ENCODE measurements at places on chromosomes 16 and 17.
A peak's percentile ranks its signal among the peaks of the same experiment; 100 is the strongest.

GRCh38 chr17:34826332-34826731 lies 134.9 kb downstream of the CCT6B start:
- no peaks in the 10 kb centered on the region for H3K36me3 ChIP-seq
- H3K4me3 ChIP-seq: no peak overlapping the region
- H3K4me1 ChIP-seq: no peaks in the 10 kb centered on the region
- no peaks in the 10 kb centered on the region for H3K27me3 ChIP-seq
- DNase-seq: no peak
- no peak overlapping the region for H3K27ac ChIP-seq

DNA sequence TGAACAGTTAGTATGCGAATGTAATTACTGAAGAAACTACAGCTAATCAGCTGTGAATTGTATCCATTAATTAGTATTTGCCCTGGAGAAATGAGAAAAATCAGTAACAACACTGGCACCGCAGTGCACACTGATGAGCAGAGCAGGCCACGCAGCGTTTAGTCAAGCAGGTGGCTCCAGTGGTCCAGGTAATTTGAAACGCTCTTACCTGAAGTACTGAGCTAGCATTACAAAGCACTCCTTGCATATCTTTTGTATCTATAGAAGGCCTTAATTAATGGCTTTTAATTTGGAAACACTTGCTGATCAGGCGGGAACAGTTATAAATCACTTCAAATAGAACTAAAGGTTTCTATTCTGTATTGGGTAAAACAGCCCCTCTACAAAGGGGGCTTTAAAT lies 76.4 kb downstream of the TOX3 start:
- no peaks in the 10 kb centered on the region for H3K27me3 ChIP-seq
- no peak overlapping the region for H3K27ac ChIP-seq
- DNase-seq: no peak
- no peaks in the 10 kb centered on the region for H3K36me3 ChIP-seq
- no peak overlapping the region for H3K4me3 ChIP-seq
- no peaks in the 10 kb centered on the region for H3K4me1 ChIP-seq

- H3K27ac ChIP-seq: no peak overlapping the region
- H3K4me3 ChIP-seq: no peak overlapping the region
- H3K4me1 ChIP-seq: peaks cover 29% of the 10 kb centered on the region
- H3K27me3 ChIP-seq: no peaks in the 10 kb centered on the region
- no peak for DNase-seq
- no peaks in the 10 kb centered on the region for H3K36me3 ChIP-seq
Observed at GRCh38 chr17:41510251-41511065, 5.0 kb upstream of the KRT13 start.

DNA sequence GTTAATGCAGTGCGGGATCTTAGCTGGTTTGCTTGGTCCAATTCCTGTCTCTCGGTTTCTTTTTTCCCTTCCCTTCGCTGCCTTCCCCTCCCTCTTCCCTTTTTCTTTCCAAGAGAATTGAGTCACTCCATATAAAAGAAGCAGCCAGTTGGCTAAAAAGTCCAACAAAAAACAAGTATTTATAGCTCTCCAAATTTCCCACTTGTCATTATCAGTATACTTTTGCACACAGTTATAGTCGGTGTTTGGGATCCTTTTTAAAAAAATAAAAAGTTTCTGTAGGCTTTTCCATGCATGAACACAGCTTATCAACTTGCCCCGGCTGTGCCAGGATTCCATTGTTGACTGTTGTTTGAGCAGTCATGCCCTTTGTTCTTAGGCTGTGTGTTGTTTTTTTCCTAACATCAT lies 24.9 kb downstream of the HMOX2 start:
- DNase-seq: no peak
- peaks cover 10% of the 10 kb centered on the region for H3K36me3 ChIP-seq
- no peaks in the 10 kb centered on the region for H3K27me3 ChIP-seq
- H3K27ac ChIP-seq: peak overlapping the region; percentile 86
- peak overlapping the region; percentile 50 for H3K4me3 ChIP-seq

- DNase-seq: no peak
- peaks cover 39% of the 10 kb centered on the region for H3K4me1 ChIP-seq
- H3K36me3 ChIP-seq: no peaks in the 10 kb centered on the region
- peak overlapping the region; percentile 52 for H3K27ac ChIP-seq
- no peaks in the 10 kb centered on the region for H3K27me3 ChIP-seq
Observed at GRCh38 chr16:53787423-53787822, 83.5 kb downstream of the FTO start.

- no peaks in the 10 kb centered on the region for H3K27me3 ChIP-seq
Observed at GRCh38 chr17:52465407-52465806, 306.9 kb upstream of the CA10 start.

GRCh38 chr17:39016193-39017153 lies 49.3 kb upstream of the FBXO47 start:
- H3K27ac ChIP-seq: no peak overlapping the region
- H3K4me1 ChIP-seq: peaks cover 7% of the 10 kb centered on the region
- no peaks in the 10 kb centered on the region for H3K27me3 ChIP-seq

- no peak for DNase-seq
- peak overlapping the region; percentile 94 for H3K4me3 ChIP-seq
- peaks cover 33% of the 10 kb centered on the region for H3K4me1 ChIP-seq
- peak overlapping the region; percentile 91 for H3K27ac ChIP-seq
Observed at GRCh38 chr17:76500074-76500746, 1.0 kb downstream of the RHBDF2 start.

DNA sequence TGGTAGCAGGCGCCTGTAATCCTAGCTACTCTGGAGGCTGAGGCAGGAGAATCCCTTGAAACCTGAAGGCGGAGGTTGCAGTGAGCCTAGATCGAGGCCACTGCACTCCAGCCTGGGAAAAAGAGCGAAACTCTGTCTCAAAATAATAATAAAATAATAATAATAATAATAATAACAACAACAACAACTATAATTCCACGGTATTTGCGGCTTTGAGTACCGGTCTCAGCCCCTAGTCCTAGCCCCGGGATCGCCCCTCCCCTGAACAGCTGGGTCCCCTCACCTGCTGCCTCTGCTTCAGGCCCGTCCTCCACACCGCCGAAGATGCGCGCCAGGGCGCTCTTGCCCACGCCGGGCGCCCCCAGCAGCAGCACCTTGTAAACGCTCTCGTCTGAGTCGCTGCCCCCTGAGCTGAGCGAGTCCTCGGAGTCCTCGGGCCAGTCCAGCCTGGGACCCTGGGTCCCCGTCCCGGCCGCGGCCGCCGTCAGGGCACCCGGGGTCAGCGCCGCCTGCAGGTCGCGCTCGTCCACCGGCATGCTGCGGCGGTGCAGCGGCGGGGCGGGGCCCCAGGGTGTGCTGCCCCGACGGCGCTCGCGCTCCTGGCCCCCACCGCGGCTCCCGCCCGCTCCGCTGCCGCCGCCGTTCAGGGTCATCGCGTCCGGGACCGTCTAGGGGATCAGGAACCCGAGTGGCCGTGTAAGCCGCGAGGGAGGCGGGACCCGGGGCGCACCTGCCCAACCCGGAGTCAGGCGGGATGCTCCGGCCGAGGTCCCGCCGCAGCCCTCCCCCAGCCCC lies 611 bp downstream of the RRAD start:
- no peak for DNase-seq
- H3K27ac ChIP-seq: no peak overlapping the region
- peaks cover 19% of the 10 kb centered on the region for H3K4me1 ChIP-seq
- peak overlapping the region; percentile 20 for H3K4me3 ChIP-seq

DNA sequence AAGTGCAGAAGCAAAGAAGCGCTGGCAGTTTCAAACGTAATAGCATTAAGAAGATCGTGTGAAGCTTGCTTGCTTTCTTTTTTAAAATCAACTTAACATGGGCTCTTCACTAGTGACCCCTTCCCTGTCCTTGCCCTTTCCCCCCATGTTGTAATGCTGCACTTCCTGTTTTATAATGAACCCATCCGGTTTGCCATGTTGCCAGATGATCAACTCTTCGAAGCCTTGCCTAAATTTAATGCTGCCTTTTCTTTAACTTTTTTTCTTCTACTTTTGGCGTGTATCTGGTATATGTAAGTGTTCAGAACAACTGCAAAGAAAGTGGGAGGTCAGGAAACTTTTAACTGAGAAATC lies 17.4 kb upstream of the RAB11FIP4 start:
- H3K36me3 ChIP-seq: peaks cover 8% of the 10 kb centered on the region
- H3K27me3 ChIP-seq: no peaks in the 10 kb centered on the region
- H3K4me1 ChIP-seq: no peaks in the 10 kb centered on the region
- no peak overlapping the region for H3K4me3 ChIP-seq
- no peak for DNase-seq
- H3K27ac ChIP-seq: no peak overlapping the region

DNA sequence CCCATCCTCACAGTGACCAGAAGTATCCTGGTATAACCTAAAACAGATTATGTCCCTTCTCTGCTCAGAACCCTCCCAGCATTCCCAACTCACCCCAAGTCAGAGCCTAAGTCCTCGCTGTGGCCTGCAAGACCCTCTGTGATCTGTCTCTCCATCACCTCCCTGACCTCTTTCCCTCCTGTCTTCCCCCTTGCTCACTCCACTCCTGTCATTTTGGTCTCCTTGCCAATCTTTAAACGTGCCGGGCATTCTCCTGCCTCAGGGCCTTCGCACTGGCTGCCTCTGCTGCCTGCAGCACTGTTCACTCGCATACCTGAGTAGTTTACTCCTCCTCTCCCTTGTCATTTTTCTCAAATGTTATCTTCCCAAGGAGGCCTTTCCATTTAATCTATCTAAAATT lies 97.7 kb downstream of the GSG1L start:
- DNase-seq: no peak
- no peaks in the 10 kb centered on the region for H3K36me3 ChIP-seq
- H3K27me3 ChIP-seq: no peaks in the 10 kb centered on the region
- no peak overlapping the region for H3K27ac ChIP-seq
- H3K4me3 ChIP-seq: no peak overlapping the region

- H3K27me3 ChIP-seq: peaks cover 9% of the 10 kb centered on the region
- H3K36me3 ChIP-seq: no peaks in the 10 kb centered on the region
- H3K4me3 ChIP-seq: no peak overlapping the region
- no peak overlapping the region for H3K27ac ChIP-seq
- no peak for DNase-seq
- H3K4me1 ChIP-seq: no peaks in the 10 kb centered on the region
Observed at GRCh38 chr17:76458580-76459490, 5.9 kb upstream of the UBE2O start.

DNA sequence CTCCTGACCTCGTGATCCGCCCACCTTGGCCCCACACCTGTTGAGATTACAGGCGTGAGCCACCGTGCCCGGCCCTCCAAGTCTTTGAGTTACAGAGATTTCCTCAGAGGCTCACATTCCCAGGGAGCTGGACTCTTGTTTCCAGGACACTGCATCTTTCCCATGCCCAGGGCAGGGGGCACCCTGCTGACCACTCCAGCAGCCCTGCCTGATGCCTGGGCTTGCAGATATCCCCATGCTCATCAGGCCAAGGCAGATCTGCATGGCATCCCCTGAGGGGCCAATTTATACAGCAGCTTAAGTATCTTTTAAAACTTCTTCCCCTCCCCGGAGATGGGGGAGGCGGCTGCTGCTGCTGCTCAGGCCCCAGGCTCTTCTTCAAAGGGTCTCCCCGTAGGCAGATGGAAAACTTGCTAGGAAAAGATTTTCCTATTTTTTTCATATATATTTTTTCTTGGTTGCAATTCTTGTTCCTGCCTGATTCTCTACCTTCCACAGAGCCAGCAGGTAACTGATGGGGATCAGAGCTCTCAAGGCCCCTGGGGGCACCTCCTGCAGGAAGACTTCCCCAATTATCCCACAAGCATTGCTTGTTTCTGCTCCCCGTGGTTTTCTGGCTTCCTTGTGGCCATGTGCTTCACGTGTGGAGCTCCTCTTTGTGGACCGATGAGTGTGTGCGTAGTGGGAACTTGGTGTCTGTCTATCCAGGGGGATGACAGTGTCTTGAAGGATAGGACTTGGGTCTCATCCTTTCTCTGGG lies 102.2 kb upstream of the SDK2 start:
- DNase-seq: no peak
- no peak overlapping the region for H3K4me3 ChIP-seq
- H3K4me1 ChIP-seq: no peaks in the 10 kb centered on the region
- peaks cover 36% of the 10 kb centered on the region for H3K27me3 ChIP-seq
- no peak overlapping the region for H3K27ac ChIP-seq

GRCh38 chr17:72462814-72463213 lies 342.0 kb downstream of the SOX9 start:
- peaks cover 45% of the 10 kb centered on the region for H3K4me1 ChIP-seq
- no peaks in the 10 kb centered on the region for H3K36me3 ChIP-seq
- no peaks in the 10 kb centered on the region for H3K27me3 ChIP-seq
- no peak overlapping the region for H3K4me3 ChIP-seq
- H3K27ac ChIP-seq: no peak overlapping the region

DNA sequence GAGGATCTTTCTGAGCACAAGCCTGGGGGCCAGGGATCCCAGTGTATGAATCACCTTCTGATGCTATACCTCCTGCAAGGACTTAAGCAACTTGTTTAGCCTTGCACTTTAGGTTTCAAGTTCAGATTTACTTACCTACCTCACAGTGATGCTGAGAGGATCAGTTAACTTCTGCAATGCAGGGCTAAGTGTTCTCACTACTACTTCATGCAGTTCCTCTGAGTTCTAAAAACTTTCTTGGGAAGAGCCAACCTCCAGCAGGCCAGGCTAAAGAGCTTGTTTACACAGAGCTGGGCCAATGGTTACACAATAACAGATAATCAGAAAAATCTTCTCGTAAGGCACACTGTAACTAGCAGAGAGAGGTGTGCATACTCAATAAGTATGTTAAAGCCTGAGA lies 13.0 kb downstream of the VEZF1 start:
- H3K36me3 ChIP-seq: peaks cover 35% of the 10 kb centered on the region
- H3K4me3 ChIP-seq: no peak overlapping the region
- no peaks in the 10 kb centered on the region for H3K27me3 ChIP-seq
- no peak for DNase-seq
- no peak overlapping the region for H3K27ac ChIP-seq
- peaks cover 2% of the 10 kb centered on the region for H3K4me1 ChIP-seq

DNA sequence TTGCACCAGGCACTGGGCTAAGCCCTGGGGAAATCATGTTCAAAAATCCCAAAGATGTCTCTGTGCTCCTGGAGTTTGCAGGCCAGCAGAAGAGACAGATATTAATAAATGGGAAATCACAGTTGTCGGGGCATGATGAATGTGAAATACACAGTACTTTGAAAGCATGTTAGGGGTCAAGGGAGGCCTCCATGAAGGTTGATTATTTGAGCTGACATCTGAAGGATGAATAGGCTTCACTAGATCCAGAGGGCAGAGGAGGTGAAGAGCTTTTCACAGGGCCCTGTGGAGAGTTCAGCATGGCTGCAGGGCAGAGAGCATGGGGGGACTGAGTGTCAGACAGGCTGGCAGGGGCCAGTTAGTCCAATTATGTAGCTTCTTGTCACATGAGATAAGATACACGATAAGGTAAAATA lies 2.6 kb downstream of the ANKRD40CL start:
- no peak overlapping the region for H3K4me3 ChIP-seq
- H3K27ac ChIP-seq: no peak overlapping the region
- H3K36me3 ChIP-seq: no peaks in the 10 kb centered on the region

DNA sequence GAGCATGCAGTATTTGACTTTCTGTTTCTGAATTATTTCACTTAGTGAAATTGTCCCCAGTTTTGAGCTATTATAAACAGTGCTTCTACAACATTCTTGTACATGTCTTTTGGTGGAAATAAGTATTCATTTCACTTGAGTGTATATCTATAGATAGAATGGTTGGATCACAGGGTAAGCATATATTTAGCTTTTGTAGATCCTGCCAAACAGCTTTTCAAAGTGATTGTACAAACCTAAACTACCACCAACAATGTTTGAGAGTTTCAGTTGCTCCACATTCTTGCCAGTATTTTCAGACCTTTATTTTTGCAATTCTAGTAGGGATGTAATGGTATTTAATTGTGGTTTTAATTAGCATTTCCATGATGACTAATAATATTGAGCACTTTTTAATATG lies 91.6 kb downstream of the CCT6B start:
- DNase-seq: no peak
- H3K27ac ChIP-seq: no peak overlapping the region
- no peaks in the 10 kb centered on the region for H3K4me1 ChIP-seq
- H3K4me3 ChIP-seq: no peak overlapping the region
- H3K36me3 ChIP-seq: no peaks in the 10 kb centered on the region

- no peaks in the 10 kb centered on the region for H3K4me1 ChIP-seq
- H3K27me3 ChIP-seq: no peaks in the 10 kb centered on the region
- no peak for DNase-seq
- H3K36me3 ChIP-seq: peaks cover 44% of the 10 kb centered on the region
- H3K27ac ChIP-seq: no peak overlapping the region
Observed at GRCh38 chr17:41987642-41988041, 21.0 kb downstream of the CNP start.
